ENCODE measurements at places on chromosomes 4 and X. TPM values are rescaled to one million over a fixed set of nuclear protein-coding genes. Genes with fewer than 3 reads are reported as not detected.

The PLXNB3 gene
- 16.5 TPM for total RNA-seq

The KIAA1210 gene
- not detected for total RNA-seq

The SSX2B gene
- not detected for total RNA-seq

The SLC16A2 gene
- total RNA-seq: 9.2 TPM

The TAF7L gene
- total RNA-seq: 0.13 TPM
